Mucosa of descending colon (tissue), 3 donors: ENCODE measurements at places on chromosomes 4 and X.

DNA sequence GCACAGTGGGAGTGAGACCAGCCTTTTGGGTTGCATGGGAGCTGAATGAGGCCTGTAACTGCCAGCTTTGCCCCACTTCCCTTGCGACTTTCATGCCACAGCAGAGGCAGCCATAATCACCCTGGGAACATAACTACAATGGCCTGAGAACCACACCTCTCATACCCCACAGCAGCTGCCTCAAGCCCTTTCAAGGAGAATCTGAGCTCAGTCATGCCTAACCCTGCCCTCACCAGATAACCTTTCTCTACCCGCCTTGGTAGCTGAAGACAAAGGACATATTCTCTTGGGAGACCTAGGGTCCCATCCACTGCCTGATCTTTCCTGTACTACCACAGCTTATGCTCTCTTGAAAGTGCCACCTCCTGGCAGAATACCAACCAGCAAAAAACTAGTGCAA, 599.9 kb upstream of the IGFBP7 start:
- no peak for DNase-seq

DNA sequence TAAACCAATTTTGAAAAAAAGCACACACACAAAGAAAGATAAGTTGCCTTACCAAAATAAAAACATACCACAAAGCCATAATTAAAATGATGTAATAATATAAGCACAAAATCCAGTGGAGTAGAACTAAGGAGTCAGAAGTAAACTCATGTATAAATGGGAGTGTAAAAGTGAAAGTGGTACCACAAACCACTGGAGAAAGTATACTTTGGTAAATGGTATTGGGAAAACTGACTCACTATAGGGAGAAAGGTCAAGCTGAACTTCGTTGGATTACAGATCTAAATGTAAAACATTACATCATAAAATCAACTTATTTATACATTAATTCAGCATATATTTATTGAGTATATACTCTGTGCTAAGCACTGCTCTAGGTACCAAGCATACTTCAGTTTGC, 46.3 kb upstream of the HHIP start:
- no peak for DNase-seq

- DNase-seq = no peak
Observed at GRCh38 chr4:174210354-174210753, 73.1 kb downstream of the FBXO8 start.

DNA sequence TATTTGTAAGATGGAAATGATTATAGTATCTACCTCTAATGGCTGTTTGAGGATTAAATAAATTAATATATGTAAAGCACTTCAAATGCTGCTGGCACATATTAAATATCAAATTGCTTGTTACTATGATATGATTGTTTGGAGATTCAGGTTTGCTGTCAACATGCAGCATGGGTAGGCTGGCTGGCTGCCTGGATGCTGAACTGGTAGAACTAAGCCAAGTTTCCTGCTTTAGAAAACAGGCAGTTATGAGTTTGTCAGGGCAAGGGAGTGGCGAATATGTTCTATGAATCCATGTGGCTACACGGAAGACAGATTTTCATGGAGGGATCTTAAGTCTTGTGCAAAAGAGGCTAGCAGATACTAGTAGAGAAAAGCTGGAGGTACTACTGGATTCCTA, 239.6 kb downstream of the GBA3 start:
- peak; percentile 46 for DNase-seq

GRCh38 chr4:80471756-80472155, 136.2 kb downstream of the CFAP299 start:
- DNase-seq = peak; percentile 66

DNA sequence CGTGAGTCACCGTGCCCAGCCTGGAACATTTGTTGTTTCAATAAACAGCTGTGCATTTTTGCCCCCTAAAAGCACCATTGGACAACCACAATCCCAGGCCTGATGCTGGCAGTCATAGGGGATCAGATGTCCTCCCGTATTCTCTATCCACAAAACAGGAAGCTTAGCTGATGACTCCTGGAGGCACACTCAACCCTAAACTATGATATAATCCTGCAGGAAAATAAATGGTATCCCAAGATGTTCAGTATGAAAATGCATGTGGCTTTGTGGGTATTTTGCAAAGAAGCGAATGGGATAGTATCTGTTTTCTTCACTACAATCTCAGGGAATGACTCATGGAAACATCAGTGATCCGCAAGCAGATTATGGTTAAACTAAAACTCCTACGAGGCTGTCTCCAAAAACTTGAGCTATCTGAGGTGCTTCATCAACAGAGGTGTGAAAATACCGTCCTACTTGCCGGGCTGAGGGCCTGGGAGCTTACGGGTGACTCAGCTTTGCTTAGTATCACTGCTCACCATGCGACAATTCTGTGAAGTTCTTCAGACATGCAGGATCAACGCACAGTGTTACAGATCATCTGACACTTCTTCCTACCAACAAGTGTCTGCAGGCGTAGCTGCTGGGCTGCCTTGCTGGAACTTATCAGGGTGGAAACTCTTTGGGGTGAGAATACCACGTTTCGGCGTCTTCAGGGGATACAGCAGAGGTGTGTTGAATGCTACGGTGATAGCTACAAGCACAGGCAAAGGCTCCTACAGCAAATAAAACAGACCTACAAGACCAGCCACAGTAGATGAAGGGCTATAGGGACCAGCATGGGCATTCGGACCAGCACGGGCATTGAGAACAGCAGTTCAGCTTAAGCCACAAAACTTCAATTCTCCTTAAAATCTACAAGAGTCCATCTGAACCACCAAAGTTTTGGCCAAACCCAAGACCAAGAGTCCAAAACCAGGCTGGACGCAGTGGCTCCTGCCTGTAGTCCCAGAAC, 148.5 kb downstream of the DHRSX start:
- DNase-seq = no peak

GRCh38 chr4:108690738-108691137, 40.3 kb downstream of the OSTC start:
- DNase-seq = no peak

GRCh38 chr4:26372525-26373172, 51.8 kb downstream of the RBPJ start:
- DNase-seq = peak; percentile 39

GRCh38 chr4:36363024-36363423, 81.6 kb downstream of the DTHD1 start:
- DNase-seq = no peak

GRCh38 chr4:82223715-82224114, 150.1 kb downstream of the HNRNPD start:
- no peak for DNase-seq

DNA sequence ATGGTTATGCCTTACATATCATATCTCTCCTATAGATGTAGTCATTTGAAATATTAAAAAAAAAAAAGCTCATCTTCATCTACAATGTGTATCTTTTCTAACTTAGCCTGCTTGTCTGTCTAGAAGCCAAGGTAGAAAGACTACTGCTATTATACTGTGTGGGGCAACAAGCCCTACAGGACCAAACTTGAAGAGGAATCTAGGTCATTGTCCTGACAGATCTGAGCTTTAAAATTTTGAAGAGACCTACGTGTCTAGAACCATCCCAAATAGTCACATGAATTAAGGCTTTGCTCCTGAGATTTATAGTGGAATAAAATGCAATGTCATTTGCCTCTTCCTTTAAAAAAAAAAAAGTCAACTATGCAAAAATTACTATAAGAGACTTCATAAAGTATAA, 95.8 kb downstream of the PALLD start:
- DNase-seq = no peak

DNA sequence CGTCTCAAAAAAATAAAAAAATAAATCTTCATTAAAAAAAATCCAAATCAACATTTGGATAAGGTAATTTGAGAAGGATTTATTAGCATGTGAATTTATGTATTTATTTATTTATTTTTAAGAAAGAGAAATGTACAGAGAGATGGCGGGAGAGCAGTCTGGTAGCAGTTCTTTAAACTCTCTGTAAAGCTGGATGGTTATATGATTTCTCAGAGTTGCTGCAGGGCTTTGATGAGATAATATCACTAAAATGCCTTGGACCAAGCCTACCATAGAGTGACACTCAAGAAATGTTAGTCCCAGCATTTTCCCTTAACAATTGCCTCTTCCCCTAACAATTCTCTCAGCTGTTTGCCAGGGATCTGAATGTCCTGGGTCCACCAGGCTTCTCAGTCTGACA, 103.4 kb upstream of the LNX1 start:
- DNase-seq = no peak

DNA sequence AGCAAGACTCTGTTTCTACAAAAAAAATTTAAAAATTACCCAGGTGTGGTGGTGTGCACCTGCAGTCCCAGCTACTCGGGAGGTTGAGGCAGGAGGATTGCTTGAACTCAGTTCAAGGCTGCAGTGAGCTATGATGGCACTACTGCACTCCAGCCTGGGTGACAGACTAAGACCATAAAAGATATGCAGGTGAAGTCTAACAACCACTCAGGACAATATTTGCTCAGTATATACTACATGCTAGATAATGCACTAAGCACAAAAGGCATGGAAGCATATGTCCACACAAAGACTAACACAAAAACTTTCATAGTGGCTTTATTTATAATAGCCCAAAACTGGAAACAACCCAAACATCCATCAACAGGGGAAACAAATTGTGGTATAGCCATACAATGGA, 57.7 kb upstream of the TXK start:
- no peak for DNase-seq

- peak; percentile 14 for DNase-seq
Observed at GRCh38 chr4:36208893-36209473, 35.3 kb downstream of the ARAP2 start.

- no peak for DNase-seq
Observed at GRCh38 chr4:92387459-92388069, 83.8 kb downstream of the GRID2 start.

DNA sequence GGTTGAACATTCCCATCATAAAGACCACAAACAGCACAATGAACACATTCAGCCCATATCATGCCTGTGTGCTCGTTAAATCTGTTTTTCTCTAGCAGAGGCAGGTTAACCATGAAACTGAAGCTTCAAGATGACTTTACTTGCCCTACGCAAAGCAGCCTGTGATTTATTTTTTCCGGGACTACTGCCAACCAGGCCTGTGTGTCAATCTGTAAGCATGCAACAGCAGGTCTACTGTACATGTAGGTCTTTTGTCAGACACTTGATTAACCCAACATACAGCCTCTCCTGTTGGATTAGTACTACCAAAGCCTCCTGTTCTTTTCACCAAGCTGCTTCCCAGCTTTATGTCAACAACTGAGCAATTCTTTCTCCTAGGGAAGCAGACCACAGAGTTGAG, 85.5 kb upstream of the ACSL1 start:
- no peak for DNase-seq

- DNase-seq = no peak
Observed at GRCh38 chrX:11188664-11189063, 77.5 kb downstream of the HCCS start.

DNA sequence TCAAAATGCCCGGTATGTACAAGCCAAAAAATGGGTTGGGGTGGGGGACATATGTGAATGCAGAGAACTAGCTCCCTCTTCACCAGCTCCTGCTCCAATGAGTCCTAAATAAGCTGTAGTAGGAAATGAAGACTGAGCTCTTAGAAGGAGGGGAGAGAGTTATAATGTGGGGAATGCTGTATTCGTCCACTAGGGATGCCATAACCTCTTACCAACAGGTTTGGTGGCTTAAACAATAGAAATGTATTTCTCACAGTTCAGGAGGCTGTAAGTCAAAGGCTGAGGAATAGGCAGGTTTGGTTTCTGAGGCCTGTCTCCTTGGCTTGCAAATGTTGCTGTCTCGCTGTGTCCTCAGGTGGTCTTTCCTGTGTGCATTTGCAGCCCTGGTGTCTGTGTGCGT, 4.4 kb upstream of the INPP4B start:
- DNase-seq = no peak

GRCh38 chr4:108596344-108596743, 24.0 kb upstream of the RPL34 start:
- no peak for DNase-seq

DNA sequence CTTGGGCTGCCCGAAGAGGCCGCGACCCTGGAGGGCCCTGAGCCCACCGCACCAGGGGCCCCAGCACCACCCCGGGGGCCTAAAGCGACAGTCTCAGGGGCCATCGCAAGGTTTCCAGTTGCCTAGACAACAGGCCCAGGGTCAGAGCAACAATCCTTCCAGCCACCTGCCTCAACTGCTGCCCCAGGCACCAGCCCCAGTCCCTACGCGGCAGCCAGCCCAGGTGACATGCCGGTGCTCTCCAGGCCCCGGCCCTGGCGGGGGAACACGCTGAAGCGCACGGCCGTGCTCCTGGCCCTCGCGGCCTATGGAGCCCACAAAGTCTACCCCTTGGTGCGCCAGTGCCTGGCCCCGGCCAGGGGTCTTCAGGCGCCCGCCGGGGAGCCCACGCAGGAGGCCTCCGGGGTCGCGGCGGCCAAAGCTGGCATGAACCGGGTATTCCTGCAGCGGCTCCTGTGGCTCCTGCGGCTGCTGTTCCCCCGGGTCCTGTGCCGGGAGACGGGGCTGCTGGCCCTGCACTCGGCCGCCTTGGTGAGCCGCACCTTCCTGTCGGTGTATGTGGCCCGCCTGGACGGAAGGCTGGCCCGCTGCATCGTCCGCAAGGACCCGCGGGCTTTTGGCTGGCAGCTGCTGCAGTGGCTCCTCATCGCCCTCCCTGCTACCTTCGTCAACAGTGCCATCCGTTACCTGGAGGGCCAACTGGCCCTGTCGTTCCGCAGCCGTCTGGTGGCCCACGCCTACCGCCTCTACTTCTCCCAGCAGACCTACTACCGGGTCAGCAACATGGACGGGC, 579 bp downstream of the ABCD1 start:
- DNase-seq = no peak

GRCh38 chrX:150525061-150525919, 43.1 kb upstream of the MTM1 start:
- no peak for DNase-seq

DNA sequence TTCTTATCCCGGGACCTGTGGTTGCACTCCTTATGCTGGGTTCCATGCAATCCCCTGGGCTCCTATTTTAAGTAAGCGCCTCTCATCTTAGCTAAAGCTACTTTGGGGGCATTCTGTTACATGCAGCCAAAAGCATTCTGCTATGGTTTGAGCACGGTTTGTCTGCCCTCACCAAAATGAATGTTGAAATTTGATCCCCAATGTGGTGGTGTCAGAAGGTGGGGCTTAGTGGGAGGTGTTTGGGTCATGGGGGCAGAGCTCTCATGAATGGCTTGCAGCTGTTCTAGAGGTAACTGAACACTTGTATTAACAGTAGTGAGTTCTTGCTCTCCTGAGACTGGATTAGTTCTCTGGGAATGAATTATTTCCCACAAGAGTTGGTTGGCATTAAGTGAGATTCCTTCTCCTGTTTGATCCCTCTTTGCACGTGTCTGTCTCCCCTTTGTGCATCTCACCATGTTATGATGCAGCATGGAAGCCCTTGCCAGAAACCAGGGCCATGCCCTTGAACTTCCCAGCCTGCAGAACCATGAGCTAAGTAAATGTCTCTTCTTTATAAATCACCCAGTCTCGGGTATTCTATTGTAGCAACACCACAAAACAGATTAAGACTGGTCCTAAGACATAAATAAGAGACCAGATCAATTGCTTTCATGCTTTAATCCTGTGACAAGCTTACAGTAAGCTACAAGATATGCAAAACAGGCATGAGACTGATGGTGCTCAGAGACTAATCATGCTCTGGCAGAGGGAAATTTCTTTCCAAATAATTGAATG, 141.8 kb downstream of the TSPAN5 start:
- DNase-seq = no peak

GRCh38 chr4:74481891-74482609, 37.1 kb downstream of the AREG start:
- DNase-seq = no peak

- DNase-seq = no peak
Observed at GRCh38 chr4:128844931-128845330, 35.4 kb downstream of the JADE1 start.

- DNase-seq = no peak
Observed at GRCh38 chrX:4787971-4788370, 1074.5 kb upstream of the PRKX start.
